Forelimb muscle (tissue), 1 donor: ENCODE measurements at places on chromosomes 1 and 21.

GRCh38 chr1:221778125-221778524 lies 36.2 kb upstream of the DUSP10 start:
- DNase-seq: no peak

DNA sequence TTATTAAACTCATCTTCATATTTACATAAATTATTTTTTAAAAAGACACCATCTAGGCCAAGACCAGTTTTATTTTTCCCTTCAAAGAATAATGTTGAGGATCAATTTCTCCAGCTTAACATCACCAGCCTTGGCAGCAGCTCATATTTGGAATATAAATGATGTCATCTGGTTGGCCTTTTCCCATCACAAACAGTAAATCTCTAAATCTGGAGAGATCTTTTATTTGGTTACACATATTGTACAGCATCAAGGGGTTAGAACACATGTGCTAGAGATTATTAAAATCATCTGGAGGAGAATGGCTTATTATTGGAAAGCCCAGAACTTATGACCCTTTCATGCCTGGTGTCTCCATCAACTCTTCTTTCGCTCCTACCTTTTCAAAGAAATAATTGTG lies 508.8 kb downstream of the PLPP3 start:
- DNase-seq: no peak

- DNase-seq: no peak
Measured at GRCh38 chr1:51583532-51583931, 33.4 kb upstream of the OSBPL9 start.

DNA sequence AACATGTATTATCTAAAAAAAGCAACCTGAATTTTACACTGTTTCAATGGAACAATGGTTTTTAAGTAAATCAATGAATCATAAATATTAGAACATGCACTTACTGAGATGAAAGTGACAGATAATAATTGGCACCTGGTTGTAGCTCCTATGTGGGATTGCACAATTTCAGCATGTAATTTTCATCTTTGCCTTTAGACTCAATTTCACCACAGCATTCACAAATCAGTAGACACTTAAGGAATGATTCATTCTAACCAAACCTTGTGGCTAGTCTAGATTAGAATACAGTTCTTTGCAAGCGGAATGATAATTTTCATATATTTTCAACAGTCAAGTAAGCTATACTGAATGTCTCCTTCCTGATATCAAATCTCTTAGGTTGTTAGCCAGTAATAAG lies 853.4 kb downstream of the KCNT2 start:
- DNase-seq: no peak

GRCh38 chr21:41628256-41628655 lies 120.3 kb upstream of the TMPRSS2 start:
- no peak for DNase-seq

DNA sequence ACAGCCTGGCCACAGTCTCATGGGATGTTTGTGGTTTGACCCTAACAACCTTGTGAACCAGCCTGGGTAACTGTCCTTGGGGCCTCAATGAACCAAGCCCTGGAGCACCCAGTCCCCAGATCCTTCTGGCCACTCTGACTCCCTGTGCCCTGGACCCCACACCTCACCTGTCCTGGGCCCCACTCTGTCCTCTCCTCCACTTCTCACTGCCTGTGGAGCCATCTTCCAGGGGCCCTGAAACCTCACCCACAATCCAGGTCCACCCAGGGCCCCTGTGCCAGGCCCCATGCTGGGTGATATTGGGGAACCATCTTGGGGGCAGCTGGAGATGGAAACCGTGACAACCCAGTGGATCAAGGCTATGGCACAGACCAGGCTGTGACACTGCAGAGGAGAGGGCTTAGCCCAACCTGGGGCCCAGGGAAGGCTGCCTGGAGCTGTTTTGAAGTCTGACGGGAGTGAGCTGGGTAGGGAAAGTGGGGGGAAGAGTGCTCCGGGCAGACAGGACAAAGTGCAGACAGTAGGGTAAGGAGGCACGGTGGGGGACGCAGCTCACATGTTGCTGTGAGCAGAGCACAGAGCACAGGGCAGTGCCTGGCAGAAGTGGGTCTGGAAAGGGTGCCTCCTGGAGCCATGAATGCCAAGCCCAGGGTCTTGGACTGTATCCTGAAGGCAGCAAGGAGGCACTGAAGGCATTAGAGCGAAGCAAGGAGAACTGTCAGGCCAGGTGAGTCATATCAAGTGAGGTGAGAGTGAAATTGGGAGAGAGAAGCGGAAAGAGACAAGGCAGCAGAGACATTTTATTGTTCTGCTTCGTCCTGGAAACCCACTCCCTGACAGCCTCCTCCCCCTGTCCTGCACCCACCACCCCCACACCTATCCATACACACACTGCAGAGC lies 12.1 kb upstream of the LRP8 start:
- no peak for DNase-seq

DNA sequence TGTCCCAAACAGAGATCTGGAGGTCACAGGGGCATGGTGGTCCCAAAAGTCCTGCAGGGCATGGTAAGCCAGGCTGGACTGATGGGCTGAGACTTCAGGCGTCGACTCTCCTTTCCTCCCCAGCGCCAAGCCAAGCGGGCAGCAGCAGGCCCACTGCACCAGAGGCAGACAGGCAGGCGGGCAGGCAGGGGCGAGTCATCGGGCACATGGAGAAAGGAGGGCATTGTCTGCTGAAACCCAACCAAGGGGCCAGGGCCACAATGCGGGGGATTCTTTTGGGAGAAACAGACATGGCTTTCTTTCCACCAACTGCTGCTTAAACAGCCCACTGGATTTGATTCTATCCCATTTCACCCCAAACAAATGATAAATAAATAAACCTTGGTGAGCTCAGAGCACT lies 46.2 kb downstream of the TRABD2B start:
- DNase-seq: no peak

GRCh38 chr1:3642919-3643675 lies 6.8 kb downstream of the WRAP73 start:
- no peak for DNase-seq
